ENCODE measurements at places on chromosomes 13 and 19.

DNA sequence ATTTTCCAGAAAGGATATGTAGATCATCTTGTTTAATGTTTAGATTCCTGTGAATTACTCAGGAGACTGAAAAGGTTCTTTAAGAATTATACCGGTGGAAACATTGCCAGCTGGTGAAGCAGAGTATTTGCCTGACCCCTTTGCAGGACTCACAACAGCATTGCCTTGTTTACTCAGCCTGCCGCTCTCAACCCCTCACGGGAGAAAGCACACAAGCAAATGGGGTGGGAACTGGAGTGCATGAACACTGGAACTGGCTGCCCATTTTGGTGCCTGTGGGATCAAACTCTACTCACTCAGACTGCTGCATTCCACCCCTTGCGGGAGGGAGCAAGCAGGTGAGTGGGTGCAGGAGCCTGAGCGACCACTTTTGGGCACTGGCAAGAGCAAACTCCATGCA, 804.7 kb upstream of the SLITRK1 start:
- DNase-seq = no peak

GRCh38 chr19:4103080-4103433, 20.9 kb downstream of the MAP2K2 start:
- DNase-seq = no peak

GRCh38 chr19:14370169-14370939, 10.9 kb upstream of the ADGRE5 start:
- no peak for DNase-seq

GRCh38 chr19:33681081-33681680, 59.4 kb downstream of the CHST8 start:
- no peak for DNase-seq

- DNase-seq = no peak
Measured at GRCh38 chr13:27437126-27437525, 12.7 kb downstream of the GTF3A start.

- DNase-seq = no peak
Measured at GRCh38 chr13:44952671-44953070, 36.6 kb downstream of the NUFIP1 start.

DNA sequence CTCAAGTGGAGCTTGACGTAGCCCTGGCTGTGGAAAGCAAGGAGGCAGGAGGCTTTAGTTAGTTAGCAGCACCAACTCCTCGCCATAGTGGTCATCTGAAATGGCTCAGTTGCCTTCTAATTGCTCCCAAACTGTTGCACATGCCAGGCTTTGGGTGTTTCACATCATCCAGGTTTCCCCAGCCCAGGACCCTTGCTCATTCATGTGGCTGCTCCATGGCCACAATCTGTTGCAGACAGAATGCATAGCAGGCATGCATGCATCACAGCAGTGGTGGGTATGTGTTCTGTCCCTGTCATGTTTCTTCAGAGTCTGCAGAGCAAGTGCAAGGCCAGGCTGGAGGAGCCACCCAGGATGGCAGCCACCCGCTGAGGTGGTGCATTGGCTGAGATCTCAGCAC, 407.6 kb downstream of the TSHZ3 start:
- no peak for DNase-seq

GRCh38 chr13:113741191-113741668, 17.8 kb upstream of the TMEM255B start:
- no peak for DNase-seq

DNA sequence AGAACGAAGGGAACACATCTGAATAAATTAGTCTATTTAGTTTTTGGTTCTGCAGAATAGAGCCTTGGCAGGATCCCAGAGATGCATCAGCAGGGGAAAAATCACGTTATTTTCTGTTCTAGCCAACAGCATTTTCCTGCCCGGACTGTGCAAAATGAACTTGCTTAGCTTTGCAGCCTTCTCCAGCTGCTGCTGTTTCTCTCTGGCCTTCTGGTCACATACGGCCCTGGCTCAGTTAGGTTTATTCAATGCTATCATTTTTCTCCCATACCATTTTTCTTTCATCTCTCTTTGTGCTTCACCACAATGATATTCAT, 110.4 kb upstream of the KL start:
- no peak for DNase-seq

Measured in A549 (cell line).